Astrocyte of the spinal cord (primary cell): ENCODE measurements at places on chromosomes 1 and 21.

DNA sequence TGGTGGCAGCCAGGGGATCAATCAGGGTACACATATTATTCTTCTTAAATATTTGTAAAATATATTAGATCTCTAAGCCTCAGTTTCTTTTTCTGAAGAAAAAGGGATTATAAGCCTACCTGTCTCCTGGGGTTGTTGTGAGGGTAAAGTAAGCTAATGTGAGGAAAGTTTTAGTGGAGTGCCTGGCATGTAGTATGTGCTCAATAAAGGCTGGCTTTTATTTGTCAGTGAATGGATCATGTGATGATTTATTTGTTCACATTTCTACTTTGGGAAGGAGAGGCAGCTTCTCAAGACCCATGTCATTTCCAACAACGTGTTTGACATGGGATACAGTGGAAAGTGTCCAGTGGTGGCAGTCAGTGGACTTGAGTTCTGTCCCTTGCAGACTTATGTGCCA is 12.4 kb upstream of the RBM15 start:
- no peak for DNase-seq

GRCh38 chr1:205270764-205271163 is 43.0 kb downstream of the TMCC2 start:
- no peak for DNase-seq

DNA sequence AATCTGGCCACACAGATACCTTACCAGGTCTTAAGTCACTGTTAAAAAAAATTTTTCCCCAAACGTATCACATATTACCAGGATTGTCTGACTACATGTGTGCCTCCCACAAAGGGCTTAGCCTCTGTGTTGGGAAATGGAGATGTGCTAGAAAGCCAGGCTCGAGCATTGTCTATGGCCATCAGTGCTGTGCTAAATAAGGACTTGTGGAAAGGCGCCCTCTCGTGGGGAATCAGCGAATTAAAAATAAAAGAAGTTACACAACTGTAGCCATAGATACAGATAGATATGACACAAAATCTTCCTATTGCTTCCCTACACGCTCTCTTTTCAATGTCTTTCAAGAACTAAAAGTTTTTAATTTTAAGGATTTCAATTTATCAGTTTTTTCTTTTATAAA is 47.5 kb upstream of the CRNN start:
- DNase-seq, result peak; percentile 56

DNA sequence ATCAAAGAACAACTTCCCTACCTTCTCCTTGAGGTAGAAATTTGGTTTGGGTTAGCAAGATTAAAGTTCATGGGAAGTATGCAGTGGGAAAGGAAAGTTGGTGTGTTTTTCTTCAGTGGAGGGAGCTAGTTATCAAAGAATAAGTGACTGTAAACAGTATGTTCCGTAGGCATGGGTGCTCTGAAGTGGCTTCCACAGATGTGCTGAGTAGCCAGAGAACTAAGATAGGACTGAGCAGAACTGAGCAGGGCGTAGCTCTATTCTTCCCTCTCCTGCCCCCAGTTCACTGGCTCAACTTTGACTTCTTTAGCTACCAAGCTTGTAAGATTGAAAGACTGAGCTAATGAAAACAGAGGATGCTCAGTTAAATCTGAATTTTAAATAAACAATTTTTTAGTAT is 3.4 kb downstream of the ADCY10 start:
- no peak for DNase-seq

- DNase-seq, result peak; percentile 21
Observed at GRCh38 chr1:226121587-226122400, 59.3 kb downstream of the H3-3A start.

DNA sequence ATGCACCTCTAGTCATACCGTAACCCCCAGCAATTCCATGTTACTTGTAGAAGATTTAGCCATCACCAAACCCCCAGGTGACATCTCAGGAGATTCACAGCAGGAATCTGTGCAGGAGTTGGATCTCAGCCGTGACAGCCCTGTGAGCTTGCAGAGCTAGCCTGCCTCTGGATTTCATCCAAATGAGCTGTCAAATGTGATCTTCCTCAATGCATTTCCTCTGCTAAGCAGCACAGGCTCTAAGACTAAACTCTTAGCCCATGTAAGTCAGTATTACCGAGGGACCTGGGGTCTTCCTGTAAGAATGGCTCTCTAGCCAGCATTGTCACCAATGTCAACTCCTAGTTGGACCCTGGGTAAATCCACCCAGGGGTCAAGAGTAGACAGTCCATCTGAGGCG is 41.7 kb downstream of the UMODL1 start:
- DNase-seq, result peak; percentile 19

- peak; percentile 4 for DNase-seq
Observed at GRCh38 chr1:65668368-65668767, 124.3 kb upstream of the PDE4B start.

GRCh38 chr1:19844731-19845495 is 29.8 kb upstream of the RNF186 start:
- DNase-seq, result peak; percentile 20

- peak; percentile 24 for DNase-seq
Observed at GRCh38 chr1:70142075-70142474, 63.3 kb downstream of the LRRC40 start.

DNA sequence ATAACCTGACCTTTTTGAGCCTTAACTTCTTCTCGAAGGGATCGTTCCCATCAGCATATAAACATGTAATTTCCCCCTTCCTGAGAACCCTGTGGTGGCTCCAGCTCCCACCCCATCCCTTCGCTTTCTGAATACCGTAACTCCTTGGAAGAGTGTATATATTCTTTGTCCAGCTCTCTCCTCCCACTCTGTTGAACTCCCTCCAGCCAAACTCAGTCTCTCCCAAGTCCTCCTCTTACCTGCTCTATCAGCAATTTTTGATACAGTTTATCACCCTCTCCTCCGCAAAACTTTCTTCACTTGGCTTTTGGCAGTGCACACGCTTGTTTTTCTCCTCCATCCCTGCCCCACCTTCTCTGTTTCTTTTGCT is 109.9 kb upstream of the SLC25A33 start:
- DNase-seq, result no peak

DNA sequence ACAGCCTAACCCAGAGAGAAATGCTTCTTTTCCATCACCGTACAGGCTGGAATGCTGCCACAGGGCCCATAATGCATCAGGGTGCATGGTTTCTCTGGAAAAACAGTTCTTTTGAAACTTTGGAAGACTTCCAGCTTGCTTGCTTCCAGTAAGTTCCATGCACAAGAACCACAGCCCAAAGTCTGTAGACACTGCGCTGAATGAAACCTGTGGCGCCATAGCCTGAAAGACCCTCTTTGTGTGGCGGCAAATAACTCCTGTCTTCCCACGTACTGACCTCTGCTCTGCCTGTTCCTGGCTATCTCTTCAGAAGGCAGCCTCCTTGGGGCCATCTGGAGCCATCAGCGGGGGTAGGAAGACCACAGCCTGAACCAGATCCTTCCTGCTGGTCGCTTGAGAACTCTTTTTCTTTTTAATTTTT is 15.1 kb downstream of the MIIP start:
- peak; percentile 61 for DNase-seq

GRCh38 chr1:66302815-66303214 is 231.1 kb upstream of the SGIP1 start:
- DNase-seq, result peak; percentile 36

DNA sequence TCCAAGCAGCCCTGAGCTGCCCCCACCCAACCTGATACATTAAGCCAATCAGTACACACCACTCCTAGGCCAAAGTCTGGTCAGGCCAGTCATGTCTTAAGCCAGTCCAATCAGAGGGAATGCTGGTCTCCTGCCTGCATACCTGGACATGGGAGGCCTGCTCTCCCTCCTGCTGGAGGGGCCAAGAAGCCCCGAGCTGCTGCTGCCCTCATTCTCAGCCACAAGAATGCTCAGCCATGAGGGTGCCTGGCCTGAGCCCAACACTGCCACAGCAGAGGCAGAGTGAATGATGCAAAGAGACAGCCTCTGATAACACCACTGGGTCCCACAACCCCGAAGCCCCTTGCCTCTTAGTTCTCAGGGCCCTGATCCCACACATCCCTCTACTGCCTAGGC is 23.0 kb downstream of the CHD5 start:
- DNase-seq, result peak; percentile 18

DNA sequence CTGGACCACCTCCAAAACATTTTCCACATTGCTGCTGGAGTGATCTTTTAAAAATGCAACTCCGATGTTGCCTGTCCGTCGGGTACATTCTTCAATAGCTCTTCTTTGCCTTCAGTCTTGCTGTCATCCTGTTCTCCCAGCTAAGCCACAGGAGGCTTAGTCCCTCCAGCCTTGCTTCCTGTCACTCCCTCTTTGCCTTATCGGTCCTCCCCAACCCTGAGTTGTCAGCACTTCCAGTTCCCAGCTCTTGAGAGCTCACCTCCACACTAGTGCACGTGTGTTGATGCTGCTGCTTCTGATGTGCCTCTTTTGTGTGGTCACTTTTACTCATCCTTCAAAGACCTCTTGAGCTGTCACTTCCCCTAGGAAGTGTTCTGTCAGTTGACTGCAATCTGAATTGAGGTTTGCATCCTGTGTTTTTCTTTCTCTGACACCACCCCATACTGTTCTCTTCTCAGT is 15.3 kb downstream of the UCK2 start:
- peak; percentile 20 for DNase-seq

DNA sequence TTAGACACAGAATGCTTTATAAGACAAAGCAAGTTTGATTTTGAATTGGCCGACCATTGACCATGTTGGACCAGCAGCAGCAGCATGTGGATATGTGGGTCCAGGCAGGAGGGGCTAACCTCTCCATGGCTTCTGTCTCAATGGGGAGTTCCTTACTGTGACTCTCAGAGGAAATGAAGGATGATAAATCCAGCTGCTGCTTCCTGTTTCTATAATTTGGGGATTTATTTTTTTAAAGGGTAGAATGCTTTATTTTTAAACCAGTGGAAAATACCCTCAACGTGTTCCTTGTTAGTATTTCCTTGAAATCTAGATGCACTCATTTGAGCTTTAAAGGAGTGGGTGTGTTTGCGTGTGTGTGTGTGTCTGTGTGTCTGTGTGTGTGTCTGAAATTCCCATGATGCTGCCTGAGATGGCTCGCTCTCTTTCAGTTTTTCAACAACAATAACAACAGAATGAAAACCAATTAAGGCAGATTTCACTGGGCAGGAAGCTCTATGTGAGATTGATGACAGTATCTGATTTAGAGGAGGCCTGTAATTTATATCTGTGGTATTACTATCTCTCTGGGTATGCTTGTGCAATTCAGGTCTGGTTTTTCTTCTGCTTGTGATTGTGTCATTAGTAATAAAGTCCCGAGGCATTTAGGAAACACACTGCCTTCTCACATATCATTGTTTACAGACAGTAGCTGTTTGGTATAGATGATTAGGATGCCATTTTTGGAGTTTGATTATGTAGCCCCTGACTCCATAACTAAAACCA is 86.1 kb upstream of the ZNF326 start:
- DNase-seq, result peak; percentile 54

- DNase-seq, result no peak
Observed at GRCh38 chr21:28817871-28818270, 174.8 kb downstream of the LTN1 start.

DNA sequence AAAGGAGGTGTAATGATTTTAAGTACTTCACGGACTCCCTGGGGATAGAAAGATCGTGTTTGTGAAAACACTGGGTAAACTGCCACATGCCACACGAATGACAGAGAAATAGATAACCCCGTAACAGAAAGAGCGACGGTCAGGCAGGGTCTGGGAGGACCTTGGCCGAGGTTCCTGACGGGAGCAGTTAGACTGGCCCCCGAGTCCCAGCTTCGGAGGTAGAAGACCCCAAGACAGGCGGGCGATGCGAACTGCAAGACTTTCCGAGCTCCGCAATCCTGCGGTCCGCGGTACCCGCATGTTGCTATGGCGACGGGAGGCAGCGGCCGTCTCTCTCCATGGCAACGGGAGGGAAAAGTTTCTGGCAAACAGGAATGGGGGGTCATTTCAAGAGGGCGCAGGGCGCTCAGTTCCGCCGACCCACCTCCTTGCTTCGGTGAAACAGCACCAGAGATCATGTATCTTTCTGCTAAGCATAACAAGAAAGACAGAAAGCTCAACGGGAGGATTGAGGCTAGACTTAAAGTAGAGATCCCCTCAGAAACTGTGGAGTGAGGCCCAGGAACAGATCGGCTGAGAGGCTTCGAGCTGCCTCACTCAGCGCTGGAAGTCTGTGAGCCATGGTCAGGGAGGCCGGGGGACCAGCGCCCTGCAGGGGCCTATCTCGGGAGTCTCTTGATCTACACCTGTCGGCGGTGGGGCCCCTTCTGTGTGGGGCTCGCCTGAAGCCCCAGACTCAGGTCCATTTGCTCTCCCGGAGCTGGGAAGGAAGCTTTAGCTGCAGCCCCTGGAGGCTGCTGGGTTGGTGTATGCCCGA is 685 bp upstream of the SYT6 start:
- DNase-seq, result peak; percentile 23

GRCh38 chr1:41475346-41475745 is 9.1 kb downstream of the EDN2 start:
- no peak for DNase-seq

DNA sequence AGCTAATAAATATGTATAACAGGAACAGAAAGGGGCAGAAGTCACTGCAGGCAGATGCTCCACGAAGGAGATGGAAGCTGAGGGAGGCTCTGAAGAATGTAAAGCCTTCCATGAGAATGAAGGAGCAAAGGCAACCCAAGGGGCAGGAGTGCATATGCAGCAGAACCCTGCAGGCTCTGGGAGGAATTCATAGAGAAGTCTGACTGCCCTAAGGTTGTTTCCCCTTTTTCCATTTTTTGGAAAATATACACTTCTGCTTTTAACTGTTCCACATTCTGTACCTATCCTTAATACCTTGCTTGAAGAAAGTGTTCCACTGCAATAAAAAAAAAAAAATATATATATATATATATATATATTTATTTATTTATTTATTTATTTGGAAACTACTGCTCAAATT is 69.6 kb downstream of the CD34 start:
- DNase-seq, result no peak

DNA sequence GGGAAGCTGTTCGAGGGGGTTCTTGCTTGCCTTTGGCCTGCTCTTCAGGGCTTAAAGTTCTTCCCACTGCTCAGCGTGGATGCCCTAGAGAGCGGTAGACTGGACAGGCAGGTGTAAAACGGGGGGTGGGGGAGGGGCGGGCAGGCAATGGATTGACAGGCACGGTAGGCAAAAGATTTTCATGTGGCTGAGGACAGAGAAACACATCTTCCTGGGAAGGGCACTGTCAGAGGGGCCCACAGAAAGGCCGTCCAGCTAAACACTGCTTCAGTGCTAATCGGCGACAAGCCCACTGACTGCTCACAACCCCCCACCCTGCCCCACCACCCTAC is 412 bp downstream of the ABCA4 start:
- no peak for DNase-seq

DNA sequence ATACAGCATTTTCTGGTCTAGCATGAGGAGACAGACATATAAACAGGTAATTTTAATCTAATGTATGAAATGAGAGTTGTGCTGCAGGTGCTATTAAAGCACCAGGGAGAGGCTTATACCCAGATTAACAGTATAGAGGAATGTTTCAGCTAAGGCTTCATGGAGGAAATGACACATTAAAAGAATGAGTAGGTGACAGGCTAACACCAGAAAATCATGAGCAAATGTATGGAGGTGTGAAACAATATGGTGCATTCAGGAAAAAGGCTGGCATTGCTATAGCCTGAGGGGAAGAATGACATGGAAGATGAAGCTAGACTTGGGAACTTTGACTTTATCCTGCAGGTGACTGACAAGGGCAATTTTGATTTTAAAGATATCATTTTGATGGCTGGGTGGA is 7.0 kb downstream of the ARPC5 start:
- DNase-seq, result no peak
